NCI-H774 (cell line): ENCODE measurements at places on chromosomes 1 and 21.

GRCh38 chr1:39892601-39893595 lies 8.8 kb downstream of the MYCL start:
- peak; percentile 90 for DNase-seq

- DNase-seq, result no peak
Observed at GRCh38 chr1:32992489-32993323, 28.1 kb upstream of the RNF19B start.

DNA sequence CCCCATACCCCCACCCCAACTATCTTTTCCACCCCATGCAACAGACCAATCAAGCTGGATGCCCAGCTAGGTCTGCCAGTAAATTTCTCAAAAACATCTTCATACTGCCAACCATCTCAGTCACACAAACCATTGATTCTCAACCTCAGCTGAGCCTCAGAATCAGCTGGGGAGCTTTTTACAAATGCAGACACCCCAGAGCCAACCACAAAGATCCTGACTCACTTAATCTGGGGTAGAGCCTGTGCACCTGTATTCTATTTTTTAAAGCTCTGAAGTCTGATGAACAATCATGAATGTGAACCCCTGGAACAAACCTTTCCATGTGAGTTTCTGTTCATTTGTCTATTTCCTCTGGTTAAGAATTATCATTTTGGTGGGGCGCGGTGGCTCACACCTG lies 66.0 kb downstream of the ZNF281 start:
- no peak for DNase-seq

- no peak for DNase-seq
Observed at GRCh38 chr1:162926906-162927305, 65.9 kb upstream of the CCDC190 start.

GRCh38 chr1:197439708-197440280 lies 171.7 kb downstream of the CRB1 start:
- no peak for DNase-seq

DNA sequence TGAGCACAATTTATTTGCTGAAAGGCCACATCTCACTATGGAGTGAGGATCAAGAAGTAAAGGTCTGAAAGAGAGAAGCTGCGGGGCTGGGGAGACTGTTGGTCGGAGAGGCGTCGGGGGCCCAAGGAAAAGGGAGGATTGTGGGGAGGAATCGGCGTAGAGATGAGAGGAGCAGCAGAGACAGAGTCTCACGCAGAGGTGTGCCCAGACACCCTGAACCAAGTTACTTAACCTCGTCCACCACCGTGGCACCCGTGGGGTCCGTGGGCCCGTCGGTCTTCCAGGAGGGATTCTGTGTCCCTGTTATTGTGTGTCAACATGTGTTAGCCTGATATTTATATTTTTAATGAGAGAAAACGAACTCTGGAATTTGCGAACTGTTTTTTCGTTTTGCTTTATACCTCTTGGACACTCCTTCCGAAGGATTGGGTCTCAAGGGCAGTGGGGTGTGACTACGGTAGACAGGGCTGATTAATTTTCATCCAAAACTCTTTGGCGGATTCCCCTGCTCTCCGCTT lies 3.8 kb upstream of the NBPF1 start:
- no peak for DNase-seq

DNA sequence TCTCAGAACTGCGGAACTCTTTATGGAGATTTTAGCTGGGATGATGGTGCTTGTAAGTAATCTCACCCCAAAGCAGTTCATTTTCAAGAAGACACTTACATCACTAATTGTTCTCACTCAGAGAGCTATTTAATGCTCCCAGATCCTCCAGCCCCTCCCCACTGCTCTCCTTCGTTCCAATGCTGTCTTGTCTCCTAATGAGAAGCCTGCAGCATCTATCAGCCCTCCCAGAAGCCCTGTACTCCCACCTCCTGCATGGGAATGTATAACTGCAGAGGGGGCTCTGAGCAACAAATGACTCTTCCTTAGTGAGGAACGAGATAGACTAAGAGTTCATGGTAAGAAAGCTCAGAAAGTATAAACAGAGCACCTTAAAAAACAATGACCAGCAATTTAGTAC lies 377.4 kb upstream of the RUNX1 start:
- no peak for DNase-seq

DNA sequence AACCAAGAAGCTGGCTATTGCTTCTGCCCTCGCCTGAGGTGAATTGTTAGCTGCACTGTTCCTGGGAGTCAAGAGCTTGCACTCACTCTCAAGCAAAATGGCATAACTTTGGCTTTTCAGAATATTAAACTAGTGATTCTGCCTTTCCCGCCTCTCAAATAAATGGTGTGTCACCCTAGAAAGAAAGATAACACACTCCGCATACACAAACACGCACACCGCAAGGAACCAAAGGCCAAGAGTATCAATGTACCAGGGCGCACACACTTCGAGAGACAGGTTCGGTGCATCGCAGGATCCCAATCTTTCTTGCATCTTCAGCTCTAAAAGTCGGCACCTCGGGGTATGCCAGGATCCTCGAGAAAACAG lies 470 bp upstream of the RTCA start:
- DNase-seq, result no peak

DNA sequence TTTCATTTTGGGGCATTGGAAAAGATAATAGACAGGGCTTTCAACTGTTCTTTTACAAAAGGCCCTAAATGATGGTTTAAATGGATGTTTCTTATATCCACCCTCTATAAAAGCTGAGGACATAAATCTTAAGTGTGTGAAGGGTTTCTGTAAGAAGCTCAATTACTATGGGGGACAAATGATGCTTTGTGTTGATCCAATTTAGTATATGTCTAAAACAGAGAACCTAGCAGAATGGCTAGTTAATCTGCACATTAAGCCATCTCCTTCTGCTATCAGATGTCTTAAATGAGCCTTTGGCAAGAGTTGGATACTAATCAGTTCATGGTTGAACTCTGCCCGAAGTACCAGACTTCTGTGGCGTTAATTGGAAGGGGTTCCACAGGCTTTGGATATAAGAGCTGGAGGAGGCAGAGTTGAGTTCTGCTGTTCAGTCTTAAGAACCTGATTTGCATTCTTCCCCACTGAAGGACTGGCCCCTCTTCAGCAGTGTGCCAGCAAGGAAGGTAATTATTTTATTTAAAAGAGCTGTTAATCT lies 43.1 kb downstream of the PTGFRN start:
- DNase-seq, result no peak

- no peak for DNase-seq
Observed at GRCh38 chr1:207221934-207222351, 99.5 kb upstream of the CD55 start.

- no peak for DNase-seq
Observed at GRCh38 chr1:153245466-153245865, 14.0 kb upstream of the LORICRIN start.

GRCh38 chr1:203453016-203453415 lies 22.6 kb upstream of the PRELP start:
- DNase-seq, result no peak

DNA sequence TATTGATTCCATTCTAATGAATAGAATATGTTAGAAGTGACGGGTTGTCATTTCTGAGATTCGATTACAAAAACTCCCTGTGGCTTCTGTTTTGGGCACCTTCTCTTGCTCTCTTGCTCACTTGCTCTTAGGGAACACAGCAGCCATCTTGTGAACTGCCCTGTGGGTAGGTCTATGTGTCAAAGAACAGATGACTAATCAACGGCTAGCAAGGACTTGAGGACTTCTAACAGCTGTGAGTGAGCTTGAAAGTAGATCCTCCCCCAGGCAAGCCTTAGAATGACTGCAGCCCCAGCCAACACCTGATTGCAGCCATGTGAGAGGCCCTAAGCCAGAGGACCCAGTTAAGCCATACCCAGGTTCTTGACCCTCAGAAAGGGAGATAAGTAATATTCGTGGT lies 49.3 kb downstream of the AZIN2 start:
- DNase-seq, result no peak
